SK-MEL-5 (cell line): ENCODE measurements at places on chromosomes 12 and 14. TPM values are rescaled to one million over a fixed set of nuclear protein-coding genes. Genes with fewer than 3 reads are reported as not detected.

TRHDE gene
- not detected in 2 replicates for total RNA-seq

- no peak for DNase-seq
Measured at GRCh38 chr14:63343878-63344277, 25.1 kb upstream of the GPHB5 start.

OVCH1 gene
- not detected in 2 replicates for total RNA-seq

- no peak for DNase-seq
Measured at GRCh38 chr12:30357766-30358490, 337.7 kb downstream of the IPO8 start.

CLEC6A gene
- 0.29 TPM in 1 of 2 replicates, not detected in the other for total RNA-seq

- no peak for DNase-seq
Measured at GRCh38 chr12:129075460-129076208, 222.4 kb downstream of the GLT1D1 start.
